ENCODE measurements at places on chromosomes 1 and 21.

GRCh38 chr21:36506482-36506881 lies 26.6 kb upstream of the CLDN14 start:
- no peak for DNase-seq

GRCh38 chr1:157540160-157540748 lies 12.1 kb downstream of the FCRL5 start:
- no peak for DNase-seq

DNA sequence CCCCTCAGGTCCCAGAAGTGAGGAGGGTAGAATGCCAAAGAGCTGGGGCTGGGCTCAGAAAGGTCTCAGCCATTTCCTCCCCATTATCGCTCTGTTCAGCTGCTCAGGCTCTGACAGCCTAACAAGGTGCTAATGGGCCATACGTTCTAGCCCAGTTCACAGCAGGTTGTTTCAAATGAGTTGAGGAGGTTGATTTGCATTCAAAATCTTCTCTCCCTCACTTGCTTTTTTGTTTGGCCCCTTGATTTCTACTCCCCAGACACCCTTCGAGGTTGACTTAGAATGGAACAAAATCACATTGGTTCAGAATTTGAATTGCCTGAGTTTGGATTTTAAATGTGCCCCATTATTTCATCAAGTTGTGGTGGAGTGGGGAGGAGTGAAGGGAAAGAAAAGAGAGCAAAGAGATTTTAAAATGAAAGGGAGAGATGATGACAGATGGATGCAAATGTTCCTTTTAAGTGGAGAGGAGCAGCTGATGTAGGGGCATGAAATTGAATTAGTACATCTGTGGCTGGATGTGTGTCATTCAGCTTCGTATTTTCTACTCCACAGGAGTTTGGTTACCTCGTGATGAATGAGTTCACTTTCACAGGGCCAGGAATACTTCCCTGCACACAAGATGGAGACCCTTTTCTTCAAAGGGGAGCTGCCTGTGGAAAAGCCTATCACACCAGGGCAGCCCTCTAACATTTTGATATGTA lies 425.8 kb upstream of the CAMK1G start:
- no peak for DNase-seq

DNA sequence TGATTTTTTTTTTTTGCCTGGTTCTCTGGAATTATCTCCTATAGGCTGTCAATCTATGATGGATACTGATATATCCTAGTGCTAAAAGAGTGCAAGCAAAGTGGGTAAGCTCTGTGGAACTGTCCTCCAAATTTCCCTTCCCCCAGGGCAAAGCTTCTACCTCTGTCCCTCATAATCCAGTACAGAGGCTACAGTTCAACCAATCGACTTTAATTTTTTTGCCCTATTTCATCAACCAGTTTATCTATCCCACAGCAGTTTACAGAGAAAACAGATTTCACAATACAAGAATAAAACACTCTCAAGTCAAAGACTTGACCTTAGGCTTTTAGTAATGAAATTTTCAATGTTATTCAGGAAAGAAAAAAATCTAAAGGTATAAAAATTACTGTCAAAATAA lies 13.9 kb downstream of the PUM1 start:
- DNase-seq = no peak

DNA sequence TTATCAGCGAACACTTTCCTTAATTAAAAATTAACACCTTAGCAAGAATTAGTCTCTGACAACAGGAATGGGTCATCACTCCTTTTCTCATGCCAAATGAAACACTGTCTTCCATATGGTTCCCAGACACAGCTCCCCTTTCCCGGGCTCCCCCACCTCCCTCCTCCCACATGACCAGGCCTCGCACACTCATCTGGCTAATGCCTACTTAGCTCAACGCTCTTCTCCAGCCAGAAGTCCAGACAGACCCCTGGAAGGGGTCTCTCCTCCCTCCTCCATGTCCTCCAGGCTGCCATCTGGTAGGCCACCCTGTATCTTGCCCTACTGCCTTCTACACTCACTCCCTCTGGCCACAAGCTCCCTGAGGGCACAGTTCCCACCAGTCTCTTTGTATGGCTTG lies 39.9 kb downstream of the KCNC4 start:
- no peak for DNase-seq
